ENCODE measurements at places on chromosomes 6 and 20.

- DNase-seq: no peak
Observed at GRCh38 chr6:168923171-168923570, 330.5 kb downstream of the THBS2 start.

DNA sequence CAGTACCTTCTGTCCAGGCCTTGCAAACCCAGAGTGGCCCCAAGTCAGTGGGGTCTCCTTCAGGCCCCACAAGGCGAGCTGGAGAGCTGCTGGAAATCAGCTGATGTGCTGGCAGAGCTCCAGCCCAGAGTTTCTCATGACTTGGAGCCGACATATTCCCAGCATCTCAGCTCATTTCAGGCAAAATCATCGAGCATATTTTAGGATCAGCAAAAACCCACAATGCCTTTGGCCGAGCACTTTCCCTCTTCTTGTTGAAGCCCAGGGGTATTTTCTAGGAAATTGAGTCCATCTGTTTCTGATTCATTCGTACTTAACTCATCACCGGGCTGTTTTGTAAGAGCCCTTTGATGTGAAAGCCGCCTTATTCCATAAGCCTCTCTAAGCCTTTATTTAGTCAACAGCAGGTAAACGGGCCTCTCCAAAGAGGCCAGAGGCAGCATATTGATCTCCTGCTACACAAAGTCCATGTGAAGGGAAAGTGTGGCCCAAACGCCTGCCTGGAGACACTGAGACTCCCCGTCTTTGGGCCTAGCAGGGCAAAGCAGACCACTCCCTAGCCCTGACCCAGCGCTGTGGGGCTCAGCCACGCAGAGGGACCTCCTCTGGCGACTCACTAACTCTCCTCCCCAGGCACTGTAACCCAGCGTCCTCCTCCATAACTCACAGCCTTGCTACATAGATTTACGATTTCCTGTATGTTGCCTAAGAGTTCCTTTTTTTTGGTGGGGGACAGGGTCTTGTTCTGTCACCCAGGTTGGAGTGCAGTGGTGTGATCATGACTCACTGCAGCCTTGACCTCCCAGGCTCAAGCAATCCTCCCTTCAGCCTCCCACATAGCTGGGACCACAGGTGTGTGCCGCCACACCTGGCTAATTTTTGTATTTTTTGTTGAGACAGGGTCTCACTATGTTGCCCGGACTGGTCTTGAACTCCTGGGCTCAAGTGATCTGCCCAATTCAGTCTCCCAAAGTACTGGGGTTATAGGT is 12.1 kb upstream of the C20orf203 start:
- no peak for DNase-seq

DNA sequence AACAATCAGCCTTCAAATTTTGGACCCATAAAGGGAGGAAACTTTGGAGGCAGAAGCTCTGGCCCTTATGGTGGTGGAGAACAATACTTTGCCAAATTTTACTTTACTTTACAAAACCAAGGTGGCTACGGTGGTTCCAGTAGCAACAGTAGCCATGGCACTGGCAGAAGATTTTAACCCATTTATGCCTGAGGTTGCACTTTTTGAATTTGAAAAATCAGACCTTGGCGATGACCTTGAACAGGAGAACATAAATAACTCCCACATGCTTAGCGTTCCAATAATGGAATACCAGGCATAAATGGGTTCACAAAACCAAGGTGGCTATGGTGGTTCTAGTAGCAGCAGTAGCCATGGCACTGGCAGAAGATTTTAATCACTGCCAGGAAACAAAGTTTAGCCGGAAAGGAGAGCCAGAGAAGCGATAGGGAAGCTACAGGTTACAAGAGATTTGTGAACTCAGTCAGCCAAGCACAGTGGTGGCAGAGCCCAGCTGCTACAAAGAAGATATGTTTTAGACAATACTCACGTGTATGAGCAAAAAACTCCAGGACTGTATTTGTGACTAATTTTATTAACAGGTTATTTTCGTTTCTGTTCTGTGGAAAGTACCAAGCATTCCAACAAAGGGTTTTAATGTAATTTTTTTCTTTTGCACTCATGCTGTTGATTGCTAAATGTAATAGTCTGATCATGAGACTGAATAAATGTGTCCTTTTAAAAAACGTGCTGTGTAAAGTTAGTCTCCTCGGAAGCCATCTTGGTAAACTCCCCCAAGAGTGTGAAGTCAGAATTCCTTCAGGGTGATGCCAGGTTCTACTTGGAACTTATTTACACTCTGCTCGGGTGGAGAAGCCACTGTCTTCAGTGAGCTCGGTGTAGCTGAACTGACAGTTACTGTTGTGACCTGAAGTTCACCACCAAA is 6.7 kb downstream of the SFT2D1 start:
- no peak for DNase-seq

- DNase-seq: no peak
Observed at GRCh38 chr6:118537574-118537973, 10.5 kb upstream of the PLN start.

- DNase-seq: no peak
Observed at GRCh38 chr6:1601158-1602048, 8.3 kb upstream of the FOXC1 start.

- DNase-seq: no peak
Observed at GRCh38 chr20:58790454-58790853, 60.2 kb downstream of the GNAS-AS1 start.

- no peak for DNase-seq
Observed at GRCh38 chr6:37376078-37376743, 22.4 kb downstream of the RNF8 start.

DNA sequence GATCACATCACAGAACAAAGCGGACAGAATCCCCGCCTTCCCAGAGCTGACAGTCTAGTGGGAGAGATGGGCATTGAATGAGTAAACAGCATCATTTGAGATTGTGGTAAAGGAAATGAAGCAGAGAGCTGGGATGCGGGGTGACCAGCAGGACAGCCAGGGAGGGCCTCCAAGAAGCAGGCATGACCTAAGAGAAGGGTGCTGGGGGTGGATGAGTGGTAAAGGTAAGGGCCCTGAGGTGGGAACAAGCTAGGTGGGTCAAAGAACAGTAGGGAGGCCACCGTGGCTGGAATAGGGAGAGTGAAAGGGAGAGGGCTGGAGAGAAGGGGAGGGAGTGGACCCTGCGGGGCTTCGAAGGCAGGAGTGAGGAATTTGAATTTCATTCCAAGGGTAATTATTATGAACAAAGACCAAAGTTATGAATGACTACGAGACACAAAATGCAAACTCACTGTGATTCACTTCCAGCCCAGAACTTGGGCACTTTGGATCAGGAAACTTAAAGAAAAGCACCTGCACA is 61.4 kb downstream of the CEBPB start:
- DNase-seq: no peak

- DNase-seq: no peak
Observed at GRCh38 chr6:14838133-14838583, 407.7 kb upstream of the JARID2 start.

- no peak for DNase-seq
Observed at GRCh38 chr6:135922746-135923145, 71.2 kb downstream of the PDE7B start.

- DNase-seq: no peak
Observed at GRCh38 chr6:46635462-46635861, 17.2 kb downstream of the CYP39A1 start.

- no peak for DNase-seq
Observed at GRCh38 chr6:13383328-13384163, 55.2 kb upstream of the TBC1D7 start.

DNA sequence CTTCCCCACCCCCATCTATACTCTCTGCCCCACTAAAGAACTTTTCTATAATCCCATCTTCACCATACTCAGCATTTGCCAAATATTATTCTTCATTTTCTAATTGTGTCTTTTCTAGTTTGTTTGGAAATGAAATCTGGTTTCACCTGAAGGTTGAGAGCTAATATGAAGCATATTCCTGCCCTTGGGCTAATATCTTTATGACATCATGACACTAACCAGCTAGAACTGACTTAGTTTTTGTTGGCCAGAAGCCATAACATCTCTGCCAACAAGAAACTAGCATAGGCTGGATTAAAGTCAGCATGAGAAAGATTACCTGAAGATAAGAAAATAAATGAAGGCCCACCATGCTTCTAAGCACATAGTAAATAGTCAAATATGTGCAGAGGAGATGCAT is 16.7 kb downstream of the UNC5CL start:
- DNase-seq: no peak

DNA sequence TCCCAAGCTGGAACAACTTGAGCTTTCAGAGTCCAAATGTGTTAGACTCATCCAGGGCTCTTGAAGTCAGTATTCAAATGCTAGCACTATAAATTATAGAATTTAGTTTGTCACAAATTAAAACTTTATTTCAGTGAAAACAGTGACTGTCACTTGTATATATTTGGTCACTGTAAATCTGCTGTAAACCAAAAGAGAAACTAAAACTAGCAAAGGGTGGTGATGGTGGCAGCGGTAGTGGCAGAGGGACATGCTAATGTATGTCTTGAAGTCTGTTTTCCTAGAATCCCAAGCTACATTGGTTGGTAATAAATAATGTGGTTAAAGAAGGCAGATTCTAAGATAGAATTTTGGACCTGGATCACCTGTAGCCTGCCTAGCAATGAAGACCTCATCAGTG is 140.4 kb upstream of the CENPW start:
- DNase-seq: no peak

DNA sequence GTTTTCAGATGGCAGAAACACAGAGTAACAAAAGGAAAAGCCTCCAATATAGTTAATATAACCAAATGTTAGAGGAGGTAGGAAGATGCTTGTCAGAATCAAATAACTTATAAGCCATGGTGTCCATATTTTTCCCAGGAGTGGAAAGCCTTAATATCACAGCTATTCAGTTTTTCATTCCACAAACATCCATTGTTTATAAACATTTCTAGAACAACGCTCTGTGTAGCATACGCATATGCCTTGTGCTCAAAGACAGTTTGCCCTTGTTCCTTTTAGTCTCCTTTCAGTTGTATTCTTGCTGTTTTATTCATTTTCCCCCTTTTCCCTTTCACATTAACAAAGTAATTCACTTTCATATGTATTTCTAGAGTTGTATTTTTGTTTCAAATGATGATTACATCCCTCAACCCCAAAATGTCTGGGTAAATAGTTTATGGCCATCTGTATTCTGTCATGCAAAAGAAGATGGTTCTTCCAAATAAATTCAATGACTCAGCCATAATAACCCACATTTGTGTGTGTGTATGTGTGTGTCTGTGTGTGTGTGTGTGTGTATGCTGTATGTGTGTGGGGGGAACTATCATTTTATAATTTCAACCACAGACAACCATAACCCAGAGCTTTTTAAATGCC is 455.7 kb upstream of the SOX4 start:
- DNase-seq: no peak

DNA sequence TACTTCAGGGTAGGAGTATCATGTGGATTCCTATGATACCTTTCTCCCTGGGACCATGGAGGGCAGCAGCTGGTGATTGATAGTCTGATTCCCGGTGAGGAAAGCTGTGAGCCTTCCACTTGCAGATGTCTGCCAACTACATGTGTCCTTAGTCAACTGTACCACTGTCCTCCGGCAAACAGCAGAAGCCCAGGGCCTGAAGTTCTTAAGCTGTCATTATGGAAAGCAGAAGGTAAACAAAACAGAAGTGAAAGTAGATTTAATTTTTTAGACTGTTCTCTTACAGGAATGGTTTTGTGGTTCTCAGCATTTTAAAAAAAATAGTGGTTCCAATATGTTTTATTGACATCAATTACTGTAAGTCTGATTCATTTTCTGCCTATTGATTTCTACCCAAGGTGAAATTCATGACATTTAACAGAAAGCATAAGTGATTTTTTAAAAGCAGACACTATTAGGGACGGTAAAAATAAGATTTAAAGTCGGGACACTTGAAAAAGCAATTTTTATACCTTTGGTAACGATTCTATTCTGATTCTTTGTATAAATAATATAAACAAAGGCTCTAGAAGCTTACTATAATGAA is 36.6 kb downstream of the PTPN1 start:
- DNase-seq: no peak

- DNase-seq: no peak
Observed at GRCh38 chr20:4987130-4987529, 14.2 kb downstream of the SLC23A2 start.

GRCh38 chr20:54195483-54196472 is 12.1 kb upstream of the PFDN4 start:
- no peak for DNase-seq

- no peak for DNase-seq
Observed at GRCh38 chr20:18543932-18544331, 23.3 kb upstream of the SMIM26 start.

GRCh38 chr6:22658934-22659333 is 89.6 kb downstream of the HDGFL1 start:
- DNase-seq: no peak

- DNase-seq: no peak
Observed at GRCh38 chr6:93403390-93403789, 16.0 kb downstream of the EPHA7 start.

DNA sequence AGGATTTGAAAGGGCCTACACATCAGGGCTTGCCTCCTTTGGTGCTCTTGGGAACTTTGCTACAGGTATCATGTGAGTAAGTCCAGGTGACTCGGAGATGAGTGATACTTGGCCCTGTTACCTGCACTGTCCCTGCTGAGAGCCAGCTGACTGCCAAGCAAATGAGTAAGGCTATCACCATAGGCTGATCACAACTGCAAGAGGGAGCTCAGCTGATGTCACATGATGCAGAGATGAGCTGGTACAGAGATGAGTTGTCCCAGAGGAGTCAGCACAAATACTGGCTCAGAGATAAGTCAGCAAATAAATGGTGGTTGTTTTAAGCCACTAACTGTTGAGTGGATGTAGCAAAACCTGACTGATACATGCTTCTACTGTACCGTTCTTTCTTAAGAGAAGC is 41.4 kb downstream of the LAMP5 start:
- DNase-seq: no peak

DNA sequence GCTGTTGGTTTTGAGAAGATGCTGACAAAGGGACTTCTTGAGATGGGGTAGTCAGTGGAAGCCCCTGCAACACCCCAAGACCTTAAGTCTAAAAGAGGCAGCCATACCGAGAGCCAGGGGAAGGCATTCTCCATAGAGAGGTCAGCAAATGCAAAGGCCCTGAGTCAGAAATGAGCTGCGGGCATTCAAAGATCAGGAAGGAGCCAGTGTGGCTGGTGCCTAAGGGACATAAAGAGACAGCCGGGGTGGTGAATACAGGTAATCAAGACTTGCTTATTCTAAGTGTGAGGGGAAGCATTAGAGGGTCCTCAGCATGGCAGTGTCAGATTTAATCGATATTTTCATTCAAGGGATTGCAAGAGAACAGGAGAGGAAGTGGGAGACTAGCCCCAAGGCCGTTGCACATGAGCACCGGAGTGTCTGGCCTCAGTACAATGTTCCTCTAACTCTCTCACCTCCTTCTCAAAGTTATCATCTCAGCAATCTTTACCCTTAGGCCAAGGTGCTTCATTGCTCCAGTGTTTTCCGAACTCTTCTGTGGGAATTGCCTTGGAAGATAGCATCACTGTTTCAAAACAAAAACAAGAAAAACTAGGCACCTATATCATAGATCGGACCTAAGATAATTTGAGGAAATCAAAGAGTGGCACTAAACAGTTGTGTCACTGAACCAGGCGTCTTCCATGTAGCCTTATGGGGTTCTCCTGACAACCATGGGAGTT is 173.2 kb downstream of the DOK5 start:
- DNase-seq: no peak

GRCh38 chr20:59082981-59083380 is 40.4 kb upstream of the PRELID3B start:
- no peak for DNase-seq
